ENCODE measurements at places on chromosomes 3 and 15.

GRCh38 chr3:137013951-137014688 is 56.3 kb downstream of the IL20RB start:
- peak; percentile 21 for DNase-seq

DNA sequence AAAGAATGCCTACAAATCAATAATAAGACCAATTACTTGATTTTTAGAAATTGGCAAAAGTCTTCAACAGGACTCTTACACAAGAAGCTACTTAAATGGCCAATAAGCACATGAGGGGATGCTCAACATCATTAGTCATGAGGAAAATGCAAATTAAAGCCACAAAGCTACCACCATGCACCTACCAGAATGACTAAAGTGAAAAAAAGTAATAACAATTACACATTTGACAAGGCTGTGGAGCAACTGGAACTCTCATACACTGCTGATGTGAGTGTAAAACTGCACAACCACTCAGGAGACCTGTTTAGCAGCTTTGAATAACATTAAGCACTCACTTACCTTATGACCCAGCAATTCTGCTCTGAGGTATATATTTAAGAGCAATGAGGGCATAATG is 68.4 kb downstream of the PPCDC start:
- no peak for DNase-seq

DNA sequence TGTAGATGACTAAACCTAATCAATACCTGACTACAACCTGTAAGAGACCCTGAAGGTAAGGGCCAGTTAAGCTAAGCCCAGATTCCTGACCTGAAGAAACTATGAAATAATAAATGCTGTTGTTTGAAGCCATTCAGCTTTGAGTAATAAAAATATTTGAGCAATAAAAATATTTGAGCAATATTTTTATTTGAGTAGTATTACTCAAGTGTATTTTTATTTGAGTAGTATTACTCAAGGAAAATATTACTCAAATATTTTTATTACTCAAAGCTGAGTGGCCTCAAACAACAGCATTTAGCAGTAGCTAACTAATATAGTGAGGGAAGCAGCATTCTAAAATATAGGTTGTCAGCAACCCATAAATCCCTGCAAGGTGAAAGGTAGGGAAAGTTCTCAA is 143.8 kb upstream of the RARB start:
- no peak for DNase-seq

DNA sequence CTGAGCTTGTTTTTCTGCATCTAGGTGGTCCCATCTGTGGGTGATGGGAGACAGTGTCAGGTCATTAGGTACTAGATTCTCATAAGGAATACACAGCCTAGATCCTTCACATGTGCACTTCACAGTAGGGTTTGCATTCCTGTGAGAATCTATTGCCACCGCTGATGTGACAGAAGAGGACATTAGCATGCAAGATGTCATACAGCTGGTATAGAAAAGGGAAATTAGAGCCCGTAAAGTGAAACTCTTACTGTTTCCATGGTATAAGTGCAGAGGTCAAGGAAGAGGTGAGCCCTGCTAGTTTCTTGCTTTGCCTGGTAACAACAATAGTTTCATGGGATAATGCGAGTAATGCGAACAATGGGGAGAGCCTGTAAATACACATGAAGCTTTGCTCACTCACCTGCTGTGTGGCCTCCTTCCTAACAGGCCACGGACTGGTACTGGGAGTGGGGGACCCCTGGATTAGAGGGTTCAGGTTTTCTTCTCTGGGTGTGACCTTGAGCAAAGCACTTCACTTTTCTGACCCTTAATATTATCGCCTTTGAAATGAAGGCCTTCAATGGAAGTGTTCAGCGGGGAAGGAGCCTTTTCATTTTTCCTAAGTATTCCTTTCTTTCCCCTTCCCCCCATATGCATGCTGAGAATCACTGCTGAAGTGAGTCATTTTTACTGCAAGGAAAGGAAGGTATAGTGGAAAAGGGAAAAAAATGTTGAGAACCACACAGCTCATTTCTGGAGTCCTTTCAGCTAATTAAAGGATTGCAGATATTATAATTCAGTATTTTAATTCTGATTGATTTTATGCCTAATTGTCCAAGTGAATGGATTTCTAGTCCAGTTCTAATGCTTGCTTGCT is 286.4 kb downstream of the UBE2E2 start:
- no peak for DNase-seq

DNA sequence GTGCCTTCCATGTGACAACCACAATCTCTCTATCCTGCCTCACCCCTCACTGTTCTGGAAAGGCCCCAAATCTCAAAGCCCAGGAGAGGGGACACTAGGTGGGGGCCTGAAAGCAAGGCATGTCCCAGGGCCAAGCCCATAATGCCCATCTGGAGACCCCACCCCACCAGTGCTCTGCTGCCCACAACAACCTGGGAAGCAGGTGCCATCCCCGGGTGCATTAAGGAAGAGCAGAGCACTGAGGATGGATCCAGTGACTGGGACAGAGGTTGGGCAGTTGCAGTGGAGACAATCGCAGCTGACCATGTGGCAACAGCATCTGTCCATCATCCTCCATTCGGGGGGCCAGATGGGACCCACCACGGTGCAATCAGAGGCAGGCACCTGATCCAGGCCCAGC is 106.2 kb upstream of the PRR20G start:
- no peak for DNase-seq

DNA sequence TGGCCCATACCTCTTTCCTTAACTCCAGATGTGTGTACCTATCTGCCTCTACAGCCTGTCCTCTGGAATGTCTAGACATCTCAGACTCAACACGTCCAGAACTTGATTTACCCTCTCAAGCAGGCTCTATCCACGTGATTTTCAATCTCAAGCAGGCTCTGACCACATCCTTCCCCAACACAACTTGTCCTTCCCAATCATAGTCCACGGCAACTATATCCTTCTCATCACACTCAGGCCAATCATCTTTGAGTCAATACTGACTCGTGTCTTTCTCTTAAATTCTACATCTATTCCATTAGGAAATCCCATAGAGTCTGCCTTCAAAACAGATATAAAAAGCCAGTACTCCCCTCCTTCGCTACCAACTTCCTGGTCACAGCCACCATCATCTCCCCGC is 70.4 kb downstream of the FOXP1 start:
- DNase-seq: no peak

DNA sequence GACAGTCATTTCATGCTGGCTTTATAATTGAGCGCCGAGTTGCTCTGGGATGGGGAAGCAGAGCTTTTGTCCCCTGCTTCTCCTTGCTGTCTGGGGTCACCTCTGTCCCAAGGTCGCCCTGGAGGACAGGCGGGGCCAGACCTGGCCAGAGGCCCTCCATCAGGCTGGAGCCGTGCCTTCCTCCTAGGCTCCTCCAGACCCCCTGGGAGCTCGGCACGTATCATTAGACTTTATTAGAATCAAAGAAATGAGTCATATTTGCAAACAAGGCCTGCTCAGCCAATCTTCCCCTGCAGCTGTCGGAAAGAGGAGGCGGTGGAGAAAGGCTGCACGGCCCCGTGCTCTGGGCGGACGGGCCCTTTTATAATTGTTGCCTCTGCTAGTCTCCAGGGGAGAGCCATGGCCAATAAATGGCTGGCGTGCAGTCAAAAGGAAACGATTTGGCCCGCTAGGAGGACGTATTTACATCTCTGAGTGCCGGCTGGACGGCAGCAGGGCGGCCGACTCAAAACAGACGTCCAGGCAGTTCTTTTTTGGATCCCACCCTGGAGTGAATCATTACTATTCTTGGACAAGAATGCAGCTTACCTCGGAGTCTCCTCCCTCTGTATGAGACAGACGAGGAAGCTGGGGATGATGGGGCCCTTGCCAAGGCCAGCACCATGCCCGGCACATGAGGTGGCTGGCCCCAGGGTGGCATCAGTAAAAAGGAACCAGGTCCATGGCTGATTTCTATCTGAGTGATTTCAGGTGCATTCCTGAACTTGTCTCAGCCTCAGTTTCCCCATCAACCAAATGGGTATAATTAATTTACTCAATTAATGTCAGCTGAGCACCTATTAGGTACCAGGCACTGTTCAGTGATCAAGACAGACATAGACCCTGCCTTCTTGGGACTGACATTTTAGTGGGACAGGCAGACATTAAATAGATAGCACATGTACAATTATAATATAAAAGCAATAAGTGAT is 50.6 kb downstream of the SLC6A6 start:
- DNase-seq: no peak

- no peak for DNase-seq
Observed at GRCh38 chr3:14874784-14875183, 56.0 kb downstream of the FGD5 start.

DNA sequence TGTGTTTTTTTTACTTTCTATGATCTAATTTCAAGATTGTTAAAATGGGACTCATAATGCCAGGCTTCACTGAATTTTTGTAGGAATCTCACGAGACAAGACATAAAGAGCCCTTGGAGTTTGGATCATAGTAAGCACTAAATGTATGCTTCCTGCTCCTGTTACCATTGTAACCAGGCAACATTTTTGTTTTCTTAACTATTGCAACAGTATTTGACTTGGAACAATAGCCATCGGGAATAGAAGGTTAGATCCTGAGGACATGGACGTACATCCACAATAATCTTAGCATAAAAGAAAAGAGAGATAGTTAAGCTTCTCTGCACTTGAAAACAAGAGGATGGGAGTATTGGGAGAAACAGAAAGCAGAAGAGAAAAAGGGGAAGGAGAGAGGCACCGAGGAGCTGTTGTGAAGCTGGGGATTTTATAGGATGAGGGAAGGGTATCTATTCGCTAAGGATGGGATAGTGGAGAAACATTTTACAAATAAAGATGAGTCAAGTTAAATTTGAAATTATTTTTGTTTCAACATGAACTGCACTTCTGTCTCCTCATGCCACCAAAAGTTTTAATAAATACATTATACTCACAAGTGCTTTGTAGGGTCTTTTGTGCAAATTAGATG is 131.4 kb downstream of the TMCO5A start:
- no peak for DNase-seq

- DNase-seq: no peak
Observed at GRCh38 chr3:15536856-15537255, 15.3 kb upstream of the COLQ start.

DNA sequence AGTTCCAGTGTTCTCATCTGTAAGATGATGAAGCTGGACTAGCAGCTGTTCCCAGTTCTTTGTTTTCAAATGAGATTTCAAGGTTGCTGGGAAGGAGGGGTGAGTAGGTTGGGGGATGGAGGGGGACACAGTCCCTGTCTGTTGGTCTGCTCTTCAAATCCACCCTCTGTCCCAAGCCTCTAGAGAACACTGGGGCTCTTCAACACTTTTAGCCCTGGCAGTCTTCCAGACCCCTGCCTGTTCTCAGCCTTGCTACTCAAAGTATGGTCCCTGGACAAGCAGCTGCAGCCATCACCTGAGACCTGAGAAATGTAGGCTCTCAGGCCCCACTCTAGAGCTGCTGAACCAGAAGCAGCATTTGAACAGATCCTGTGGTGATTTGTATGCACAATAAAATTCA is 41.3 kb downstream of the NEK11 start:
- DNase-seq: no peak

GRCh38 chr15:38564557-38565286 is at the start of gene RASGRP1:
Gene RASGRP1 (minus strand): TSS chr15:38564814. CDS start chr15:38564628, 186 bp downstream.
- DNase-seq: no peak

DNA sequence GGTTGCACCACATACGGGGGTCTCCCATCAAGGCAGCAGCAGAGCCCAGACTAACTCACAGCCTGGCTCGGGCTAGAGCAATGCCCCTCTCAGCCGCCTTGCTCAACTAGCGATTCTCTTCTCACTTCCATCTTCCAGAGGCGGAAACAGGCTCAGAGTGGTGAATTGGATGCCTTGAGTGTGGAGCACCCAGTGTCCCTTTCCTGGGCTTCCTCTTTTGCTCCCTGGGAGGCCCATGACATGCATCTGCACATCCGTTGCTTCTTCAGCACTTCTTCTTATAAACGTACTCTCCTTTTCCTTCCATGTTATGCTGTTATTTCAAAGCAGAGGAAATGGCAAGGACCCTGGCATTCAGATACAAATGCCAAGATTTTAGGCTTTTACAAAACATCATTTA is 2.1 kb upstream of the IQSEC1 start:
- no peak for DNase-seq

GRCh38 chr15:95761501-95762165 is 568.9 kb upstream of the NR2F2 start:
- no peak for DNase-seq

DNA sequence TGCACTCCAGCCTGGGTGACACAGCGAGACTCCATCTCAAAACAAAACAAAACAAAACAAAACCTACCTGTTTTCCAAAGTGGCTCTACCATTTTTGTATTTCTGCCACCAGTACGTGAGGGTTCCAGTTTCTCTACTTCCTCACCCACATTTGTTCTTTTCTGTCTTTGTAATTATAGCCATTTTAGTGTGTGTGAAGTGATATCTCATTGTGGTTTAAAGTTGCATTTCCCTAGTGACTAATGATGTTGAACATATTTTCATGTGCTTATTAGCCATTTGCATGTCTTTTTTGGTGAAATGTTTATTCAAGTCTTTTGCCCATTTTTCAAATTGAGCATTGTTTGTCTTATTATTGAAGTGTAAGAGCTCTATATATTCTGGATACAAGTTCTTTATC is 50.7 kb downstream of the TRA2B start:
- DNase-seq: no peak

DNA sequence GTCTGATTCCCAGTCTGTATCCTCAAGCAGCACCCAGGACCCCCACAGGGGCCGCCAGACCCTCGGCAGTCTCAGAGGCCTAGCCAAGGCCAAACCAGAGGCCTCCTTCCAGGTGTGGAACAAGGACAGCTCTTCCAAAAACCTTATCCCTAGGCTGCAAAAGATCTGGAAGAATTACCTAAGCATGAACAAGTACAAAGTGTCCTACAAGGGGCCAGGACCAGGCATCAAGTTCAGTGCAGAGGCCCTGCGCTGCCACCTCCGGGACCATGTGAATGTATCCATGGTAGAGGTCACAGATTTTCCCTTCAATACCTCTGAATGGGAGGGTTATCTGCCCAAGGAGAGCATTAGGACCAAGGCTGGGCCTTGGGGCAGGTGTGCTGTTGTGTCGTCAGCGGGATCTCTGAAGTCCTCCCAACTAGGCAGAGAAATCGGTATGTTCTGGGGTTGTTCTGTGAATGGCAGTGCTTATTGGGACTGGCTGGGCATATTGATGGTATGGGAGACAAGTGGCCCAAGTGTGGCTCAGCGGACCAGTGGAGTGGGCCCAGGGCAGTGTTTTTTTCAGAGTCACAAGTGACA is 96.3 kb downstream of the RPL39L start:
- no peak for DNase-seq

- DNase-seq: peak; percentile 26
Observed at GRCh38 chr3:138338811-138339210, 9.2 kb upstream of the NME9 start.

- DNase-seq: no peak
Observed at GRCh38 chr3:37957539-37957936, 33.0 kb upstream of the VILL start.

DNA sequence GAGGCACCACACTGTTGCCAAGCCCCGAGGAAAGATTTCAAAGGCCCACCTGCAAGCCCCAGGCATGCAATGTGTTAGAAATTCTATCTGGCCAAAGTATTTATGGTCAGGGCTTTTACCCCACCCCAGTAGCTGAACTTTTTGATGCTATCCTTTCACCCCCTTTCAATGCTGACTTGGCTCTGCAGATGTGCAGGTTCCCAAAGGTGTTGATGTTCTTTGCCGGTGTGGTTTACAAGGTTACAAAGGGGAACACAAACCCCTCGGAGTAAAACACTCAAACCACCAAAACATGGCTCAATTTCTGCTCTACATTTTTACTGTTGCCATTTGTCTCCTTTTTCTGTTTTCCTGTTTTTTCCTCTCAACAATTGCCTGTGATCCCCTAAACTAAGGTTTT is 145.4 kb upstream of the BNIP2 start:
- no peak for DNase-seq

All from cerebellar nuclear complex (tissue), 1 donor.